ENCODE measurements at places on chromosomes 2 and 18. TPM values are rescaled to one million over a fixed set of nuclear protein-coding genes. Genes with fewer than 3 reads are reported as not detected.
A peak's percentile ranks its signal among the peaks of the same experiment; 100 is the strongest.

Gene REG3A
- not detected for total RNA-seq

DNA sequence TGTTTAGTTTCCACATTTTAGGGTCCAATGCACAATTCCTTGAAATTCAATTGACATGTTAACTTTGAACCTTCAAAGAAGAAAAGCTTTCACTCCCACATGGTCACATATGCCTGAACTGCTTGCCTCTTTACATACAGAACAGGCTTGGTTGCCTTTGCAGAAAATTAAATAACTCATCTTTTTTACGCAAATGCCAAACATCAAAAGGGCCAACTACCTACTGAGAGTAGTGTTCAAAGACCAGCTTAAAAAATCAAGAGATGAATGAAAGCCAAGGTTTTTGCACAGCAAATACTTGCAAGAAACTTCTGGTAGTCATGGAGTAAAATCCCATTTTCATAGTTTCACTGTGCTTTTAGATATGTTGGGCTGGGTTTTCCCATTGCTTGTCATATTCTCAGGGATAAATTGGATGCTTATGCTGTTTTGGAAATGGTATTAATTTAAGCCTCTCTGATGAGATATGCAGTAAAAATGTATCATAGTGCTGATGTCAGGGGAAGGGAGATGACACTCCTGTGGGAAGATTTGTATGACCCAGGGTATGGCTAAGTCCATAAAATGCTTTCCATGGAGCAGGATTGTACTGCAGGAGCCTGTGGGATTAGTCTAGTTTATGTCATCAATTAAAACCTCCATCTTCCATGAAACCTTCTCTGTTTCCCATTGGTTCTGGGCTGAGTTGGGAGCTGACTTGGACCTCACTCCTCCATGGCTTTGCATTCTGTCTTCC is 60.6 kb upstream of the DARS1 start:
- no peak for DNase-seq

Gene APOB
- not detected for total RNA-seq

DNA sequence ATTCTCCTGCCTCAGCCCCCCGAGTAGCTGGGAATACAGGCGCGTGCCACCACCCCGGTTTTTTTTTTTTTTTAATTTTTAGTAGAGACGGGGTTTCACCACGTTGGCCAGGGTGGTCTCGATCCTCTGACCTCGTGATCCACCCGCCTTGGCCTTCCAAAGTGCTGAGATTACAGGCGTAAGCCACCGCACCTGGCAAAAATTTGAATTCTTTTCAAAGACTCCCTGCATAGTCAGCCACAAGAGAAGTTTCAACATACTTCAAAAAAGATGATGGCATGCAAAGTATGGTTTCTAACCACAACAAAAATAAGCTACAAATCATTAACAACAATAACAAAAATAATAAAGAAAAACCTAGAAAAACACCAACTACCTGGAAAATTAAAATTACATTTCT is 22.0 kb downstream of the HYCC2 start:
- no peak for DNase-seq

Gene RUFY4
- not detected for total RNA-seq

Gene CYS1
- 2.0 TPM for total RNA-seq

Gene CNPPD1
- 40.6 TPM for total RNA-seq

- no peak for DNase-seq
Observed at GRCh38 chr2:112923967-112924338, 13.0 kb downstream of the IL37 start.

- peak; percentile 63 for DNase-seq
Observed at GRCh38 chr2:85503851-85504777, 34.9 kb upstream of the MAT2A start.

GRCh38 chr2:36797324-36798070 is 101.0 kb downstream of the VIT start:
- no peak for DNase-seq

DNA sequence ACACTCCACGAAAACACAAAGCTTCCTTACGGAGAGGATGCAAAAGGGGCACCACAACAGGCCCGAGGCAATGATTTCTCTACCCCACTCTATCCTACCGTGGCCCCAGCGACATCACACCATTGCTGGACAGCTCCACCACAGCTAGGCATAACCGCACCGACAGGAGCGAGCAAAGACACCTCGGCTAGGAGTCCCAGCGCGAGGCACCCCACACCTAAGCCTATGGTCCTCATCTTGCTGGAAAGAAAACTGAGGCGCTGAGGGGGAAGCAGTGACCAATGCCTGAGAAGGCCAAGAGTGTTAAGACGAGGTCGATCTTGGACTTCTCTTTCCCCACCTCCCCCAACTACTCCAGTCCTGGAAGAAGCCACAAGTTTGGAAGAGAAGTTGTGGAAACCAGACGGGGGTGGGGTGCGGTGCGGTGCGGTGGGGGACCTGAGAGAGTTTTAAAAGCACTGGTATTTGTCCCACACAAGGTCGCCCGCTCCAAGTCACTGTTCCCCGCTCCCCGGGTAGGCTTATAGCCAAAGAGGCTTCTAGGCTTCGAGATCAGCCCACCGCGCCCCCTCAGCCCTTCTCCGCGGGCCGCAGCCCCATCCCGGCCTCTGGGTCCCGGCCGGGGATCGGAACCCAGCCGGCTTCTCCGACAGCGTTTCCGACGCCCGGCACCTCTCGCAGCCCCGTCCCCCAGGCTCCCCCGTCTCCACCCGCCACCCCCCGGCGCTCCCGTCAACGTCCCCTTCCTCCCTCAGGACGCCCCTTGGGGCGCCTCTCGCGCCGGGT is 766 bp downstream of the PDE6D start:
- DNase-seq: peak; percentile 12

DNA sequence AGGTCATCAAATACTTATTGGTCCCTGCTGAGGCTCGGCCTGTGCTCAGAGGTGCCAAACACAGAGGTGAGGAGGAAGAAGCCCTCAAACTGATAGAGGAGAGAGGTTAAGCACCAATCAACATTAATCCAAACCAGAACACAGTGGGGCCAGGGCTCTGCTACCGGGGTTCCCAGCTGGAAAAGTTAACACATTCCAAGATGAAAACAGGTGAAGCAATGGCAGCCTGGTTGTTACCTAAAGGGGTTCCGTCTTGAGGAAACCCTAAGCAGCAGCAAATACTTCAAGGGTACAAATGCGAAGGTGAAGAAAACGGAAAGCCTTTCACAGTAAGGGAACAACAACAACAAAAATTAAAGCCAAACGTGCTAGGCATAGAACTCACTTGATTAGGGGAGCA is 5.4 kb downstream of the TGFA start:
- no peak for DNase-seq

Gene MYCN
- total RNA-seq: not detected

Measured in MG63 (cell line).